ENCODE measurements at places on chromosomes 13 and 19.
A peak's percentile ranks its signal among the peaks of the same experiment; 100 is the strongest.

DNA sequence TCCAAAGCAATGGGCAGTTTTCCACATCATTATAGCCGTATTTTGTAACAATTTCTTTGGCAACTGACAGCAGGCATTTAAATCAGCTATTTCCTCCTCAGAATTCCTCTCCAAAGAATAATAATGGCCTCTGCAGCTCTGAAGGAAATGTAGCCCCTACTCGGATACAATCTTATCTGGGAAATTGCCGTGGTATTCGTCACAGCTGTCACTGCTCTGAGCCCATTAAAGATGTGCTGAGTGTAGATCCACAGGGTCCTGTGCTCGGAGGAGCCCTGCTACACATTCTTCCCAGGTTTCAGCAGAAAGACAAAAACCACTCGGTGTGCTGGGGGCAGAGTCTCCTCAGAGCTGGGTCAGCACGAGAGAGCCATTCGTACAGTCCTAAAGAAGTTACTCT is 33.1 kb downstream of the MZT1 start:
- no peak for DNase-seq

GRCh38 chr13:85997587-85997986 is 198.4 kb upstream of the SLITRK6 start:
- DNase-seq = no peak

DNA sequence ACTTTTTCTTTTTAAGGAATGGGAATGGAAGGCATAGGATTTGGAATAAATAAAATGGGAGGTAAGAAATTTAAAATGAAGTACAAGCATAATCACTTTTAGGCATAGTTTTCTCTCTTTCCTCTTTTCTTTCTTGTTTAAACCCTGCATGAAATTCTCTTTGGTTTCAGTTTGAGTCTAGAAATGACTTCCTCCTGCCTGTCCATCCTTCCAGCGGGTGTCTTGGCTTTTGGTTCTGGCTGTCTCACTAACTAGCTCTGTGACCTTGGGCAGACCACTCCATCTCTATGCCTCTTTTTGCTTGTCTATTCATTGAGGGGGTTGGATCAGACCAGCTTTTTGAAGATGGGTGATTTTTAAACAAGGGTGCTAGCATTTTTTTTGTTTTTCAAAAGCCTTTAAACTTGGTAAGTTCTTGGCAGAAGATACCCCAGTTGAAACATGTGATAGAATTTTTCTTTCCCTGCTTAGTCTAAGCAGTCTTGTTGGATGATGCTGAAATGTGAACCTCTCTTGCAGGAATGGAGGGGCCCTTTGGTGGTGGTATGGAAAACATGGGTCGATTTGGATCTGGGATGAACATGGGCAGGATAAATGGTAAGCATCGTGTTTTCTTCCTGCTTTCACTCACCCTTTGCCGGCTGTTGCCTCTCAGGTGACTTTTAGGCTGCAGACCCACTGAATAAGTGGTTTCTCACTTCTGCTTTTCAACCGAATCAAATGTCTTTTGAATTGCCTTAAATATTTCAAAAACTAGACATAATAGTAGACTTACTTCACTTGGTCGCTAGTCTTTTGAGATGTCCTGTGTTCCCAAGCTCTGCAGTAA is 28.6 kb downstream of the PRAM1 start:
- no peak for DNase-seq

- DNase-seq = no peak
These were observed at the start of gene LILRA2 for GRCh38 chr19:54573330-54573872. Gene LILRA2, plus strand, starts transcription at chr19:54573790. Its CDS starts 89 bp downstream, at chr19:54573879.

DNA sequence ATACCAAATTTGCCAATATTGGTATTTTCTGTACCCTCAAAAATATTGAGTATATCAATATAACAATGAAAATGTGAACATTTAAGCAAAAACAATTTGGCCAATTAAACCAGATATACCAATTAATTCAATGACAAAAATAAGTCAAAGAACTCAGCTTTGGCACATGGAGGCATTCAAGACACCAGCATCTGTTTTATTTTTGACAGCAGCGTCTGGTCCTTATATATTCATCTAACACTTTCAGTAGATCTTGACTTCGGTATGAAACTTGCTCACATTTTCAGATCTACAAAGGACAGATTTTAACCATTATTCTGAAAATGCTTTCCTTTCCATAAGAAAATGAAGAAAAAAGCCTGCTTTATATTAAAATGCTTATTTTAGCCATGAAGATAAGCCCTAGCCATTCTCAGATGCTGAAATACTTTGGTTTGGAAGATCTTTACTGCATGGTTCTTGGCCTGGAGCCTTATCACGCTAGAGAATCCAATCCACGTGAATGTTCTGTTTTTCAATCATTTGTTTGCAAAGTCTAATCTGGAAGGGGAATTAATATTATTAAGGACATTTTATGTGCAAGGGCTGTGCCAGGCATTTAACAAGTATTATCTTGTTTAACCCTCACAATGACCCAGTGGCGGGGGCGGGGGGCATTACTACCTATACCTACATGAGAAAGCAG is 132.2 kb downstream of the DLEU7 start:
- DNase-seq = no peak

- DNase-seq = peak; percentile 68
These were observed 8.6 kb upstream of the NUP62 start for GRCh38 chr19:49937750-49938381.

- no peak for DNase-seq
These were observed 1.1 kb downstream of the SYT3 start for GRCh38 chr19:50638600-50638999.

Data from ACHN (cell line).